ENCODE measurements at places on chromosomes 2 and 18. TPM values are rescaled to one million over a fixed set of nuclear protein-coding genes. Genes with fewer than 3 reads are reported as not detected.

The CRYGD gene
- not detected for total RNA-seq

The GTF2A1L gene
- total RNA-seq: 0.09 TPM

The KCNJ13 gene
- total RNA-seq: not detected

The TMEM178A gene
- total RNA-seq: 1.3 TPM

The NPAS2 gene
- total RNA-seq: 4.8 TPM

The GALM gene
- 18.0 TPM for total RNA-seq

The OTOS gene
- not detected for total RNA-seq

The PPM1B gene
- total RNA-seq: 27.3 TPM

The CDH7 gene
- total RNA-seq: under 0.01 TPM

The SOX11 gene
- under 0.01 TPM for total RNA-seq

The RAB6C gene
- not detected for total RNA-seq

The UGT1A8 gene
- 0.71 TPM for total RNA-seq

The TDRD15 gene
- total RNA-seq: not detected

The MRPL19 gene
- total RNA-seq: 33.3 TPM

The ERBB4 gene
- total RNA-seq: not detected

The ANKRD23 gene
- total RNA-seq: 1.00 TPM

Data from smooth muscle cell of bladder (primary cell).